ENCODE measurements at places on chromosomes 2 and 18. TPM values are rescaled to one million over a fixed set of nuclear protein-coding genes. Genes with fewer than 3 reads are reported as not detected.

Gene CNDP1
- not detected for total RNA-seq

Gene TMEM247
- total RNA-seq, result not detected

Gene HAAO
- total RNA-seq, result not detected

Gene PROM2
- not detected for total RNA-seq

Gene MALL
- total RNA-seq, result 0.34 TPM

Gene MOCOS
- 4.4 TPM for total RNA-seq

Gene COL3A1
- total RNA-seq, result 9.3 TPM

Gene ANKRD30B
- total RNA-seq, result not detected

Gene ALPP
- total RNA-seq, result 0.03 TPM
